ENCODE measurements at places on chromosomes 5 and 9.

GRCh38 chr5:135034236-135034962 is 371 bp upstream of the PITX1 start:
- DNase-seq, result peak; percentile 77

DNA sequence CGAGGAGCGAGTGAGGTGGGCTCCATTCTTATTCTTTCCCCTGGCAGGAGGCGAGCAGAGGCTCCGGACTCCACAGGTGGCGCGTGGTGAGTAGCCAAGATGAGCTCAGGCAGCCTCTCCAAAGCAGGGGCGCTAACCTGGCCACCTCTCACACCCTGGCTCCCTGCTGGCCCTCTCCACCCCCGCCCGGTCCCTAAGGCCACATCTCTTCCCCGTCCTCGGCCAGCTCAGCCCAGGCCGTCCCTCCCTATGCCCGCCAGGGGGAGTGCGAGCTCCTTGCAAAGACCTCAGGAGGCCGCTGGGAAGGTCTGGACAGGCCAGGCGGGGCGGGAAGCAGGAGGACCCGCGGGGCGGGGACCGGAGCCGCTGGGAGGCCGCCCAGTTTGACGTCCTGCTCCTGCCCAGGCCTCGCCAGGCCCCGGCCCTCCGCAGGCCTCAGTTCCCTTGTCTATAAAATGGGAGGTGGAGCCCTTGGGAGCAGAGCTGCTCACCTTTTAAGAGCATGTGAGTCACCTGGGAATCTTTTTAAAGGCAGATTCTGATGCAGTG is 46.3 kb upstream of the GGTA1 start:
- peak; percentile 93 for DNase-seq

- peak; percentile 49 for DNase-seq
Observed at GRCh38 chr5:135032999-135033861, 798 bp downstream of the PITX1 start.

GRCh38 chr5:160640406-160640805 is 211.6 kb downstream of the ATP10B start:
- DNase-seq, result no peak

DNA sequence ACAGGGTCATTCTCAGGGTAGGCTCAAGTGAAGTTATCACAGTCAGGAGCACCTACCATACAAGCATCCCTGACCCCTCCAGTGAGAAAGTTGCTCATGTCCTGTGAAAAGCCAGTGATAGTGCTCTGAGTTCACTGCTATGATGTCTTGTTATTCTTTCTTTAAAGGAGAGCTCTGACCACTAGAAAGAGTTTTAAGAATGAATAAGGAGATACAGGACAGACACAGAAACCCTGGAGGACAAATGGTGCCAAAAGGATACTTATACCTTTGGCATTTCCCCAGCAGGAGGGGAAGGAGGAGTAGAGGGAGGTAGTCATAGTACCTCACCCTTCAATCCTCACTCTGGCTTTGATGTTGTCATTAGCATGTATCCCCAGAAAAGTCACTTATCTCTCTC is 84.0 kb upstream of the AGXT2 start:
- DNase-seq, result no peak

DNA sequence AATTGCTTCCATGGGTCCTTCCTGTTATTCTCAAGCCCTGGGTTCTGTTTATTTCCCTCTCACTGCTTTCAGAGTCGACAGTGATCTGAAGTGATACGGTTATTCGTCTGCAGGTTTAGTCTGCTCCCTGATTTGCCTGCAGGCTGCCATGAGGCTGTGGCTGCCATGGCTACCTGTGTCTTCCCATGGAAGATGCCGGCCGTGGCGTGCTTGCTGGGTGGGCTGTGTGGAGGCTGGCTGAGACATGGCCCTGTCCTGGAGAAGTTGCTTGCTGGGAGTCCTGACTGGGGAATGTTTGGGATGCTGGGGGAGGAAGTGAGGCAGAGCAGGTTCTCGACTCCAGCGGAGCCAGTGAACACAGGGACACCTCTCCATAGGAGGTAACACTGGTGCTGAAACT is 104.1 kb upstream of the TBC1D2 start:
- peak; percentile 1 for DNase-seq

- DNase-seq, result no peak
Observed at GRCh38 chr9:134942788-134943184, 25.1 kb upstream of the FCN1 start.

DNA sequence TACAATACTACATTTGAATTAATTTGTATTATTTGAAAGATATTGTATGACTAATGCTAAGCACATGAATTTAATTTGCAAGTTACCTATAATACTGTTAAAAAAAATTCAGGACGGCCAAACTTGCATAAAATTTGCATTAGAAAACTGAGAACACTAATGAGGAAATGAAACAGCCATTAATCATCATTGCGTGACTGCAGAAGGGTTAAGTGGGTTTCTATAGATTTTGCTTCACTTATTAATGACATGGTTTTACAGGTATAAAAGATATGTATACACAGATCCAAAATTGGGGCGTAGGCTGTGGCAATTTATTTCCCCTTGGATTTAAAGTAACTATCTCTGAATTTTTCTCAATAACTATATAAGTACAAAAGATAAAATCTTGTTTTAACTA is 882.6 kb downstream of the PTPRD start:
- no peak for DNase-seq

- DNase-seq, result peak; percentile 58
Observed at GRCh38 chr5:92518318-92518904, 1062.6 kb downstream of the NR2F1-AS1 start.

- no peak for DNase-seq
Observed at GRCh38 chr5:39102684-39103155, 28.5 kb upstream of the RICTOR start.

DNA sequence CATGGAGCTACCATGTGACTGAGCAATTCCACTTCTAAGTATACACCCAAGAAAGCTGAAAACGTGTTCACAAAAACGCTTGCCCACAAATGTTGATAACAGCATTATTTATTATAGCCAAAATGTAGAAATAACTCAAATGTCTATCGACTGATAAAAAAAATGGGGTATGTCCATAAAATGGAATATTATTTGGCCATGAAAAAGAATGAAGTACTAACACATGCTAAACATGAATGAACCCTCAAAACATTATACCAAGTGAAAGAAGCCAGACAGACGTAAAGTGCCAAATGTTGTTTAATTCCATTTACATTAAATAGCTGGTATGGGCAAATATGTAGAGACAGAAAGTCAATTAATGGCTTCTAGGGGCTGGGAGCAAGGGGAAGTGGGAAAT is 184.9 kb upstream of the IRX2 start:
- DNase-seq, result no peak

- DNase-seq, result peak; percentile 92
Observed at GRCh38 chr5:1666812-1667588, 132.6 kb downstream of the MRPL36 start.

DNA sequence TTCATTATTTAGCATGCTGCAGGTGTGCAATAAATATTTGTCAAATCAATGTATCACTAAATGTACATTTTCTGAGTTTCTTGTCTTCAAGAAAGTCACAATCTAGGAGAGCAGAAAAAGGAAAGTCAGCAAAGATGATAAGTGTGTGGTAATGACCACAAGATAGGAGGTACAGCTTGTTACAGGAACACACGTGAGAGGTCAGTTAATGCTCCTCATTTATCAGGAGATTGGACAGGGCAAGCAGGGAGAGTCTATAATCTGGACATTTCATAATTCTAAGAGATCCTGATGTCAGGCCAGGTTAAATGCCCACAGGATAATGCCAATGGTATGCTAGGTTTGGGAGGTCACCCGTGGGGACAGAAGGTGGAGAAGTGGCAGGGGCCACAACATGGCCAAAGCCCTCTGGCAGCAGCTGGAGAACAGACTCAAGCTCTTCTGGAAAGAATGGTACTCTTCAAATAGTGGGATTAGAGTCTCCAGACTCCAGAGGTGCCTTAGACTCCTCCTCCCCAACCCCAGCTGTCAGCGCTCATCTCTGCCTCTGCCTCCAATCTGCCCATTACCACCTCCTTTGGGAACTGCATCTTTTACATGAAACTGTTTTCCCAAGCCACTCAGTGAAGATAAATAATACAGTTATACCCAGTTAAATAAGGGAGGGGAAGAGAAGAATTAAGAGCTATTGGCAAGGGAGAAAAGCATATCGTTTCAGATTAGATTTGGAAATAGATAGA is 114.3 kb downstream of the ASTN2 start:
- no peak for DNase-seq

- no peak for DNase-seq
Observed at GRCh38 chr5:100762108-100762507, 141.0 kb downstream of the ST8SIA4 start.

DNA sequence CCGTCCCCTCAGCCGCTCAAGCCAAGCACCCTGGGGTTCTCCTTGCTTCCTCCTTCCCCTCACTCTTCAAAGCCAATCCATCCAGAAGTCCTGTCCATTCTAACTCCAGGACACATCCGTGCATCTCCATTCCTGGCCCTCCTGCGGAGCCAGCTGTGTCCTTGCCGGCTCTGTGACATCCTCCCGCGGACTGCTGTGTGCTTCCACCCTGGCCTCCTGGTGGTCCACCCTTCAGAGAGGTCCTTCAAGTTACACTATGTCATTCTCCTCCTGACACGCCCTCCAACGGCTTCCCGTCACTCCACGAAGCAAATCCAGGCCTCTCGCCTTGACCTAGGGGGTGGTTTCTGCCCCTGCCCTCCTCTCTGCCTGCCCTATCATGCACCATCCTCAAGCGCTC is 13.0 kb upstream of the SCGB3A1 start:
- no peak for DNase-seq

- DNase-seq, result no peak
Observed at GRCh38 chr5:89241186-89241585, 358.2 kb upstream of the MEF2C start.

GRCh38 chr5:91352831-91353695 is 30.1 kb downstream of the ARRDC3 start:
- no peak for DNase-seq

GRCh38 chr5:53069626-53070025 is 39.9 kb downstream of the MOCS2 start:
- DNase-seq, result no peak

DNA sequence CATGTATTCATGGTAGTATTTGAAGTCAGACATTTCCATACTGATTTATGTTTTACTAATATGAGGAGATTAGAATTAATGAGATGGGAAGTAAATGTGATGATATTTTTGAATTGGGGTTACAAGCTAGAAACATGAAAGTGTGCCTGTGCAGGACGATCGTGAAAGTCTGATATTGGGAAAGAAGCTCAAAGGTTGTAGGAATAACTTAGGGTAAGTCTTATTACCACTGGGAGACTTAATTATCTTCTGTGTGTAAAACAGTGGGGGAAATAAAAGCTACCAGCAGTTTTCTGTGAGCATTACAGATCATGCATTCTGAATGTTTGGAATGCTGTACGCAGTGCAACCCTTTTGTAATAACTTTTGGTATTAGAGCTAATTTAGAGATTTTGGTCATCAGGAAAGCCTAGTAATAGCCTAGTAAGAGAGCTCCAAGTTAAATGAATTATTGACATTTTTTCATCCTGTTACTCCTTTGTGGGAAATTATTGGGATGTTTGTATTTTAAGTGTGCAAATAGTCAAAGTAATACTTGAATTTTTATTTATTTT is 153.9 kb downstream of the PCSK5 start:
- DNase-seq, result no peak

GRCh38 chr5:6759401-6759800 is 46.2 kb downstream of the TENT4A start:
- no peak for DNase-seq

GRCh38 chr9:98964201-98964600 is 20.5 kb downstream of the COL15A1 start:
- no peak for DNase-seq

DNA sequence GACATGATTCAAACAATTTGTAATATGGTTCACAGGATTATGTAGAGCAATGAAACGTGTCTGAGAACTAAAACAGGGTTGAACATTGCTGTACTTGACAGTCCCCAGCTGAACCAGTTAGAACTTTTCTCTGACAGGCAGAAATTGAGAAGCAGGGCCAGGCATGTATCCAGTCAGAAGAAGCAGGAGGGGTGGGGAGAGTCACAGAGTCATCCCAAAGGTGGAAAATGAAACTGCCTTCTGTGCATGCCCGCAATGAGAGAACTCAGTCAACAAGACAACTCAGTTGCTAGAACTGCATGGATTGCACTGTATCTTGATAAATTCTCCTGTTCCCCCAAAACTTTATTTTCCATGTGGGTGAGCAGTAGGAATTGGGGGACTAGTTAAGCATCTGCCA is 72.9 kb upstream of the PRLR start:
- DNase-seq, result no peak

GRCh38 chr5:173069671-173070070 is 13.5 kb downstream of the CREBRF start:
- no peak for DNase-seq

GRCh38 chr5:87390075-87390474 is 22.7 kb downstream of the CCNH start:
- DNase-seq, result no peak

GRCh38 chr5:80369521-80369920 is 38.3 kb upstream of the ZFYVE16 start:
- no peak for DNase-seq

DNA sequence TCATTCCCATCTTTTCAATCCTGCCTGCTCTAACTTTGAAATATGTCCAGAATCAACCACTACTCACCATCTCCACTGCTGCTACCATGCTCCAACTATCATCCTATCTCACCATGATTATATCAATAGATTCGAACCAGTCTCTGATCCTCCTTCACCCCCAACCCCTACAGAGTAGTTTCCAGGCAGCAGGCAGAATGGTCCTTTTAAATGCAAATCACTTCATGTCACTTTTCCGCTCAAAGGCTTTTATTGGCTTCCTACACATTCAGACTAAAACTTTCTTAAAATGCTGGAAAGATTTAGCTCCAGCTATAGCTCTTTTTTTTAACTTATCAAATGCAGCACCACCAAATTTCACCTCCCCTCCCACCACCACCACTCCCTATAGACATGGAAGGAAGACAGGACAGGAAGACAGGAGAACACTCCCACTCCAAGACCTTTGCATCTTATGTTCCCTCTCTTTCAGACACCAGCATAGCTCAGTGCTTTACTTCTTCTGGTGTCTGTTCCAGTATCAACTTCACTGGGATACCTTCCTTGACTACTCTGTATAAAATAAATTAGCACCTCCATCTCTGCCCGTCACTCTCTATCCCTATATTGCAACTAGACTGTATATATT is 9.9 kb upstream of the PPP2R2B start:
- no peak for DNase-seq

DNA sequence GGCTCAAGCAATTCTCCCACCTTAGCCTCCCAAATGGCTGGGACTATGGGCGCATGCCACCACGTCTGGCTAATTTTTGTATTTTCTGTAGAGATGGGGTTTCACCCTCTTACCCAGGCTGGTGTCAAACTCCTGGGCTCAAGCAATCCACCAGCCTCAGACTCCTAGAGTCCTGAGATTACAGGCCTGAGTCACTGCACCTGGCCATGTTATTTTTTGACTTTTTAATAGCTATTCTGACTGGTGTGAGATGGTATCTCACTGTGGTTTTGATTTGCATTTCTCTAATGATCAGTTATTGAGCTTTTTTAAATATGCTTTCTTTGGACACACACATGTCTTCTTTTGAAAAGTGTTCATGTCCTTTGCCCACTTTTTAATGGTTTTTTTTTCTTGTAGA is 38.2 kb downstream of the FBXW2 start:
- no peak for DNase-seq

Data from HEK293T (cell line).